ENCODE measurements at places on chromosomes 11 and 22. TPM values are rescaled to one million over a fixed set of nuclear protein-coding genes. Genes with fewer than 3 reads are reported as not detected.

The ISX gene
- not detected for total RNA-seq

The SMARCB1 gene
- total RNA-seq = 82.8 TPM

The OOSP2 gene
- total RNA-seq = not detected

The TBX1 gene
- not detected for total RNA-seq

The CRYBB2 gene
- not detected for total RNA-seq

The ANO3 gene
- total RNA-seq = not detected

The OR5B21 gene
- not detected for total RNA-seq

GRCh38 chr11:44811841-44812448 is 85.2 kb downstream of the TSPAN18 start:
- DNase-seq = no peak
- no peak overlapping the region for H3K27ac ChIP-seq
- H3K36me3 ChIP-seq = no peaks in the 10 kb centered on the region
- H3K4me3 ChIP-seq = no peak overlapping the region
- no peaks in the 10 kb centered on the region for H3K4me1 ChIP-seq
- H3K27me3 ChIP-seq = no peaks in the 10 kb centered on the region

DNA sequence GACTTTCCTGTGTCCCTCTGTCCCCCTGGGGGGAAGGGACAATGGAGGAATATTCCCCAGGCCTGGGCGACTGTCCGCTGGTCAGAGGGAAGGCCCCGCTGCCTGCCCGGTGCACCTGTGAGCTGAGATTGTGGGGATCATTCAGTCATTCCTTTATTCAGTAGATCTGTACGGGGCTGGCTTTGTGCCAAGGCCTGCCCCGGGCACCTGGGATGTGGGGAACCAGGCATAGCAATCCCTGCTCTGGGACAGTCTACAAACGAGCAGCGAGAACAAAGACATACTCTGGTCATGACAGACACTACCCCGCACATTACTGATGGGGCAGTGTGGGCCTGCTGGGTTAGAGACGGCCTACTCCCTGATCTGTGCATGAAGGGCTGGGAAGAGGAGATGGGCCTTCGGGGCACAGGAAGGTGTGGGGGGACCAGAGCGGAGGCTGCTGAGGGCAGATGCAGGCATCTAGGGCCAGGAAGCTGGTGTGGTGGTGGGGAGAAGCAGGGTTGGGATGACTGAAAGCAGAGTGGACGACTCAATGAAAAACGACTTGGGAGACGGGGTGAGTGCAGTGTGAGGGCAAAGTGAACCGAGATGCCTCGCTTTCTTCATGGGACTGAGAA is 1.8 kb upstream of the MYO7A start:
- H3K27me3 ChIP-seq = peaks cover 4% of the 10 kb centered on the region
- no peak for DNase-seq
- peaks cover 5% of the 10 kb centered on the region for H3K4me1 ChIP-seq
- no peak overlapping the region for H3K27ac ChIP-seq

GRCh38 chr11:67354075-67355022 is 1.0 kb upstream of the POLD4 start:
- H3K4me1 ChIP-seq = peaks cover 35% of the 10 kb centered on the region
- peaks cover 3% of the 10 kb centered on the region for H3K27me3 ChIP-seq
- H3K4me3 ChIP-seq = peak overlapping the region; percentile 83
- H3K27ac ChIP-seq = peak overlapping the region; percentile 91
- peaks cover 1% of the 10 kb centered on the region for H3K36me3 ChIP-seq
- DNase-seq = peak; percentile 52

DNA sequence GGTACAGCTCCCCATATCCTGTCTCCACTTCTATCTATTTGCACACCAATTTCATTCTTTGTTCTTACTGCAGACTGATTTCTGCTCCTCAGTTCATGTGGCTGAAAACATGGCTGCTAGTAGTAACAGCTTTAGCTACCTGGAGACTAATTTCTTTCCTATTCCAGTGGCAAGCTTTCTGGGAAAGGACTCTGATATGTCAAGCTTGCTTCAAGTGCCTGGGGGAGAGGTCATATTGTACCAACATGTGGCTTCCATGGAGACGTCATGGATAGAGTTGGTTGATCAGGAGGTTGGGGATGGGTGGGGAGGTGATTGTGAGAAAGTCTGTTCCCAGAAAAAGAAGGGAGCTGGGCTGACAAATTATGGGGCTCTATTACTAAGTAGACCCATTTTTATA is 44.9 kb downstream of the ADM start:
- H3K27me3 ChIP-seq = peaks cover 9% of the 10 kb centered on the region
- no peak overlapping the region for H3K27ac ChIP-seq
- H3K4me1 ChIP-seq = no peaks in the 10 kb centered on the region
- H3K36me3 ChIP-seq = no peaks in the 10 kb centered on the region
- no peak for DNase-seq

DNA sequence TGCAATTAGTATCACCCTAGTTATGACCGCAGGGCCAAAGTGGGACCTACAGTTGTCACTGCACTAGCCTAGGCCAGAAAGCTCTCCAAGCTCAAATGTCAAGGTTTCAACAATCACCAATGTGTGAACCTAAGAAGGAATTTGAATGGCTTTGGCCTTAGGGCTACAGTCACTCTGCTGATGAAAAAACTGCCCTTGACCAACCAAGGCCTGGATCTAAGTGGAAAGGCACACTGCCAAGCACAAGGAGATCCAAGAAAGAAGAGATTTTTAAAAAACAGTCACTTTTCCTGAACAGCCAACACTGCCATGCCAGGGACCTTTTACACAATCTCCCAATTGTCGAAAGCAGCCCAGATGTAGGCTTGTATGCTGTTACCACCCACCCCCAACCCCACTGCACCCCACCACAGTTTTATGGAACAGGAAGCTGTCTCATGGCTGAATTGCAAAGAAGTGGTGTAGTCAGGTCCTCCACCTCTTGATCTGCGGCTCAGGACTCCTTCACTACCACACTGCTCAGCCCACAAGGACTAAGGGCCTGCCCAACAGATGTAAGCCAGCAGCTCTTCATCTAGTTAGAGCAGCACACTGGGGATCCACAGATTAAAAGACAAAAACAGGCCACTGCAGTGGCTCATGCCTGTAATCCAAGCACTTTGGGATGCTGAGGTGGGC is 32.9 kb downstream of the SMCO4 start:
- no peak overlapping the region for H3K27ac ChIP-seq
- DNase-seq = peak; percentile 8
- H3K36me3 ChIP-seq = no peaks in the 10 kb centered on the region
- no peak overlapping the region for H3K4me3 ChIP-seq
- H3K27me3 ChIP-seq = no peaks in the 10 kb centered on the region

DNA sequence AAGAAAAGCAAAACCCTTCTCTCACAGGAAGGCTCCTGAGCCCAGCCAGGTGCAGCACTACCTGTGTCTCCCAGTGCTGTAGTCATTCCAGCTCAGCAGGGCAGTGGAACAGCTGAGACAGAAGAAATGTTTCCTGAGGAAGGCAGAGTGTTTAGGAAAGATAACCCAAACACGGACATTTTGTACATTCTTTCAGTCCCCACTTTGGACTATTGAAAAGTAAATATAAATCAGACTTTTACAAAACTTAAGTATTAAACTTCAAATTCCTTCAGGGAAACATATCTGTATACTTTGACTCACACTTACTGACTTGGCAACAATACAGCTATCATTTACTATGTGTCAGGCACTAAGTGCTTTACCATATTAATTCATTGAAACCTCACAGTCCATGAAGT is 40.4 kb downstream of the RRAS2 start:
- peaks cover 68% of the 10 kb centered on the region for H3K4me1 ChIP-seq
- peaks cover 14% of the 10 kb centered on the region for H3K36me3 ChIP-seq
- no peak for DNase-seq
- H3K4me3 ChIP-seq = no peak overlapping the region
- no peaks in the 10 kb centered on the region for H3K27me3 ChIP-seq

DNA sequence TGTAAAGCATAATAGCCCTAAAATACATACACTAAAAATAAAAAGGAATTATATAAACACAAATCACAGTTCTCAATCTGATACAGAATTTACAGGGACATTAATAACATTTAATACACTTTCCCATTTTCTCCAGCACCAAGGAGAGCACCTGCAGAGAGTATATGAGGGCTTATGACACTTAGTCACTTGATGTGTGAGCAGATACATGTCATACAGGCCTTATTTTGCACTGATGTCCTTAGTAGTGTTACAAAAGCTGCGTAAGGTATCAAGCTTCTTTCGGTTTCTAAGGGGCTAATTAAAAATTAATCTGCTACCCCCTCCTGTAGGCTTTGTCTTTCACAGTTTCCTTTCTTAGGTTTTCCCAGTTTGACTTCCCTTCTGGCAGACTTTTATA is 61.3 kb downstream of the TRIM44 start:
- no peak overlapping the region for H3K27ac ChIP-seq
- H3K4me1 ChIP-seq = peaks cover 20% of the 10 kb centered on the region
- no peaks in the 10 kb centered on the region for H3K27me3 ChIP-seq
- no peak overlapping the region for H3K4me3 ChIP-seq
- no peak for DNase-seq

GRCh38 chr11:64633555-64634159 is 42.6 kb downstream of the SLC22A12 start:
- DNase-seq = no peak
- H3K36me3 ChIP-seq = no peaks in the 10 kb centered on the region
- peaks cover 7% of the 10 kb centered on the region for H3K4me1 ChIP-seq
- H3K4me3 ChIP-seq = no peak overlapping the region

DNA sequence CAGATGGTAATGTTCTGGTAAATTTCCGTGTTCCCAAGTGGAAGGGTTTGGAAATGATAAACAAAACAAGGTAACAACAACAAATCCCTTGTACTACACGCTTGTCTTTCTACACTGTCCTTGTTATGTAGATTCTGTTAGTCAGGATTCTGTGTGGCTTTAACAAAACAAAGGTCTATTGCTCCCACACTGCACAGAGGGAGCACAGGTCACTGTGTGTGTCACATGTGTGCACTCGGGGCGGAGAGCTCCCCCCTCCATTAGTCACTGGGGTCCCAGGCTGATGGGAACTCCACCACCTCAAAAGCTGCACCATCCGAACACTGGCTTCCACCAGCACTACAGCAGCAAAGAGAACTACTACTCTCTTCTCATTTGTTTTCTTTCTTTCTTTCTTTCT is 227.9 kb downstream of the NTM start:
- no peaks in the 10 kb centered on the region for H3K27me3 ChIP-seq
- H3K27ac ChIP-seq = no peak overlapping the region
- H3K36me3 ChIP-seq = no peaks in the 10 kb centered on the region

DNA sequence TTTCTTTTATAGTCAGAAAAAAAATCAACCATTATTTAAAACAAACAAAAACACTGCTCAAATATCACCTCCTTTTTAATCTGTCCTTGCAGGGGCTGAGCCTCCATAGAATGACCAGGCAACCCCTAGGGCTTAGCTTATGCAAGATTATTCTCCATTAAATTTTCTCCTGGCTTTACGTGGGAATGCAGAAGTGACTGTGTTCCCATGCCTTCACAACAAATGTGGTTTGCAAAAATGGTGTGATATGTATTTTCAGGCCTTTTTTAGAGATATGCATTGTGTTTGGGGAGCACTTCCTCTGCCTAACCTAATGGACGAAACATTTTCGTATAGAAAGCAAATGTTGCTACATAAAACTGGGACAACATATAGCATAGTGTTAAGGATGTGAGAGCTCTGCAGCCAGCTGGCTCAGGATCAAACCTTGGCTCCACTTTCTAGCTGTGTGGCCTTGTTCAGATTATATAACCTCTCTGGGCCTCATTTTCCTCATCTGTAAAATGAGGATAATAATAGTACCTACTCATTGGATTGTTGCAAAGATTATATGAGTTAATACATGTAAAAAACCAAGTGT is 82.6 kb downstream of the PARVA start:
- DNase-seq = no peak
- H3K27ac ChIP-seq = no peak overlapping the region
- no peak overlapping the region for H3K4me3 ChIP-seq
- H3K4me1 ChIP-seq = no peaks in the 10 kb centered on the region
- no peaks in the 10 kb centered on the region for H3K36me3 ChIP-seq

GRCh38 chr22:23716811-23717801 is 26.3 kb downstream of the RGL4 start:
- H3K4me1 ChIP-seq = peaks cover 20% of the 10 kb centered on the region
- peak; percentile 85 for DNase-seq
- H3K36me3 ChIP-seq = peaks cover 19% of the 10 kb centered on the region
- H3K27ac ChIP-seq = peak overlapping the region; percentile 87
- H3K4me3 ChIP-seq = peak overlapping the region; percentile 75

- H3K4me1 ChIP-seq = no peaks in the 10 kb centered on the region
- no peak overlapping the region for H3K27ac ChIP-seq
- no peak overlapping the region for H3K4me3 ChIP-seq
- H3K36me3 ChIP-seq = no peaks in the 10 kb centered on the region
Observed at GRCh38 chr11:119800171-119800570, 71.2 kb upstream of the NECTIN1 start.

- H3K4me1 ChIP-seq = no peaks in the 10 kb centered on the region
- DNase-seq = peak; percentile 37
- no peak overlapping the region for H3K27ac ChIP-seq
Observed at GRCh38 chr11:33802194-33802950, 28.1 kb upstream of the FBXO3 start.

Measured in activated CD8-positive, alpha-beta T cell treated with anti-CD3 and anti-CD28 coated beads for 36 hours (primary cell).